ENCODE measurements at places on chromosomes 12 and 14. TPM values are rescaled to one million over a fixed set of nuclear protein-coding genes. Genes with fewer than 3 reads are reported as not detected.

DNA sequence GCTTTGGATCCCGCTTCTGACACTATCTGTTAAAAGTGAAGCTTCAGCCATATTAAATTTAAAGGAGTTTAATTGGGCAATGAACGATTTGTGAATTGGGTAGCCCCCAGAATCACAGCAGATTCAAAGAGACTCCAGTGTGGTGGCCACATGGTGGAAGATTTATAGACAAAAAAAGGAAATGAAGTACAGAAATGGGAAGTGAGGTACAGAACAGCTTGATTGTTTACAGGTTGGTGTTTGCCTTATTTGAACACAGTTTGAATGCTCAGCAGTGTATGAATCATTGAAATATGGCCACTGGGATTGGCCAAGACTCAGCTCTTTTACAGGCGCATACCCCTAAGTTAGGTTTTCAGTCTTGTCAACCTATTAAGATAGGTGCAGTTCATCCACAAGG, 21.9 kb downstream of the CCDC91 start:
- DNase-seq = no peak

- no peak for DNase-seq
Observed at GRCh38 chr12:24772813-24773212, 176.1 kb downstream of the BCAT1 start.

DNA sequence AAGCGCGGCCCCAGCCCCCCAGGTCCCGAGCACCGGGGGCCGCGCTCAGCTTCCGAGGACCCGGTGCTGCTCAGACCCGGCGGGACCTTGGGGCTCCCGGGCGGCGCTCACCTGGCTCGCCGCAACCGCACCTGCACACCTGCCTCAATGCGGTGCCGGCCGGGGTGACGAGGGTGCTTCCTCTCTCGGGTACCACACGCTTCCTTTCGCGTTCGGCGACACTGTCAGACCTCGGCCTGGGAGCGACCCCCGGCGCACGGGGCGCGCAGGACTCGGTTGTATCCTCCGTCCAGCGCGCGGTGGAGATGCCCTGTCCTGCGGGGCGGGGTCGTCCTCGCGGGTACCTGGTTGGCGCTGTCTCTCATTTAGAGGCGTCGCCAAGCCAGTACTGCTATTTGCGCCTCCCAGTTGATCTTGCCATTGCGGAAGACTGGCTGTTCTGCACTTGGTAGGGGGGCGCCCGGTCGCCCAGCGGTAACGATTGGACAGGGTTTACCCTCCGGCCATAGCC, 718 bp downstream of the PACS2 start:
- peak; percentile 35 for DNase-seq

DNA sequence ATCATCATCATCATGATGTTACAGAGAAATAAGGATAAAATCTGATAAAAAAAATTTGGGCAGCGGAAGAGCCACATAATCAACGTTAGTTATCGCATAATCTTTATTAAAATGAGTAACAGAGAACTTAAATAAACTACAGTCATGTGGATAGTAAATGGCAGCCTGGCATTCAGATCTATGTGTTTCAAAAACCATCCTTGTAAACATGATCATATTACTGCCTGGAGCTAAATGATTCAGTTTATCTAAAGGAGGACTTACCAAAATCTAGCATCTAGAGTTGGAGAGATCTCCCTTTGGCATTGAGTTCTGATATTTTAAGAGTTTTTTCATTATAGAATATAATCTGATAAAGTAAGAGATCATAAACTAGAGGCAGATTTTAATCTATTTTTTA, 200.1 kb upstream of the MGAT4C start:
- no peak for DNase-seq

DNA sequence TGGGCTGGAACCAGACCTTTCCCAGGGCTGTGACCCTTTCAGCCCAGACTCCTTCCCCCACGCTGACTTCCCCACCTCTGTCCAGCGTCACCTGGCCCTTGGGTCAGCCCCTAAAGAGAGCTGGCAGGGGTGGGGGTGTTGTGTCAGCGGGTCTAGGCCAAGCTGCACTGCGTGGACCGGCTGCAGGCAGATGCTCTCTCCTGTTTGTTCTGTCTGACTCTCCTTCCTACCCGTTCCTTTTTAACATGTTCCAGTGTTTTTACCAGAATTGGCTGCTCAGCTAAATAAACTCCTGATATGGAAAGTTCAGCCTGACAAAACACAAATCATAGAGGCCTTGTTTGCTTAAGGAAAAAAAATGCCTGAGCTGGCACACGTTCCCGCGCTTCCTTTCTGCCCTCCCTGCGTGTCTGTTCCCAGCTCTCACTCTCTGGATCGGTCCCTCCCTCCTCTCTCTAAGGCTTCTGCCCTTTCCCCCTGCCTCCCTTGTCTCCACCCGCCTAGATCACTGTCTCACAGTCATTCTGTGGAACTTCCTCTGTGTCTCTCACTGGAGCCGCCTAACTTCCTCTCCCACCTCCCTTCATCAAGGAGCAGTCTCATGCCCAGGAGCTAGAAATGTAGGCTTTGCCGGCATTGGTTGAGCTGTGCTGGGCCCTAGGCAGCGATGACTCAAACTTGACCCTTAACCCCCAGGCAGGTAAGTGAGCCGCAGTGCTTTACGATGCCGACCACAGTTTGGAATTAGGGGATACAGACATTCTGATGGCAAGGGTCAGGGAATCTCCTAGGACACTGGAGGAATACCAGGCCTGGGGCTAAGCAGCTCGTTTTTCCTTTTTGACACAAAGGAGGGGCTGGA, 15.5 kb upstream of the MLXIP start:
- DNase-seq = peak; percentile 81

DNA sequence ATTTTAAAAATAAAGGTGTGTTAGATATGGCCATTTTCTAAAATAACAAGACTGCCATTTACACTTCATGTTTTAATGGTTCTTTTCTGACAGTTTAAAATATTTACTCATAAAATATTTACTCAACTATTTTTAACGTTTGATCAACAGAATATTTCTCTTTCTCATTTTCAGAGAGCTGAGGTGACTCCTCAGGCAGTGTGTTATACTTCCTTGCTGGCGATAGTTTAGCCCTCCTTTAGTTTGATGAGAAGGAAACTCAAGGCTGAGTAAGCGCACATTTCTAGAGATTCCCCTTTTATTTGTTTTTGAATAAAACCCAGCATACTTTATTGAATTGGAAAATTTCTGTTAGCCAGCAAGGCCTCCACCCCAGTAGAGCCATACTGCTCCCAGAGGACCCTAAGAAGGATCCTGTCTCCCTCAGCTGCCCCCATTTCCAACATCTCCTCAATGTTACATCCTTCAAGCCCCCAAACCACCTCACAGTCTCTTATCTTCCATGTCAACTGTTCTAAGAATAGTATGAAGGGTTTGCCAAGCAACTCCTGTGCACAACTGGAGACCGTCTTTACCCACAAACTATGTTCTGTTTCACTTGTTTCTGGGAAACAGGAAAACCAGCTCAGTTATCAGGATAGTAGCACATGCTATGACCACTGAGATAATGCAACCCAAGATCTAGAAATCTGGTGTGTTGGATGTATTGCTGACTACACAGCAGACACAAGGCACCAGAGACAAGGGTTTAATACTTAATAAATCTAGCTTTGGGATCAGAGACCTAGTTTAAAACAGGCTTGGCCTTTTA, 129.5 kb downstream of the STXBP6 start:
- DNase-seq = no peak

- no peak for DNase-seq
Observed at GRCh38 chr12:66612090-66612775, 66.6 kb downstream of the GRIP1 start.

- peak; percentile 14 for DNase-seq
Observed at GRCh38 chr14:51304438-51304837, 64.4 kb downstream of the TMX1 start.

GRCh38 chr14:24172871-24173281, 996 bp downstream of the REC8 start:
- no peak for DNase-seq

DNA sequence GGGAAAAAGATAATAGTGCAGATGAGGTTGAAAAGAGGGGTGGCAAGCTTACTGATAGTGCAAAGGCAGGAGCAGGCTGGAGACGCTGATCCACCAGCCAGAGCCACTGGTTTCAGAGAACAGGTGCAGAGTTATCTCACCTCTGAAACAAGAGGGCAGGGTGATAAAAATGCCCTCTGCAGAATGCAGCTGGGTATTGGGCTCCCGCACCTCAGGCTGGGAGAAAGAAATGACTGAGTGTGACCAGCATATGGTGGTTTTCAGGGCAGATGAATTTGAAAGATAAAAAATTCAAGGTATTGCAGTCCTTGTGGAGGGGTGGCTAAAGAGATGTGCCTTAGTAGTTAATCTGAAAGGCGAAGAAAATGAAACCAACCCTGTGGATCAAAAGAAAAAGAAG, 2.9 kb upstream of the TMEM30B start:
- DNase-seq = no peak

GRCh38 chr14:99698642-99699041, 14.5 kb downstream of the CYP46A1 start:
- DNase-seq = no peak

GRCh38 chr14:29684926-29685325, 242.7 kb downstream of the PRKD1 start:
- DNase-seq = no peak

GRCh38 chr12:116582610-116583009, 23.4 kb downstream of the MAP1LC3B2 start:
- no peak for DNase-seq

GRCh38 chr12:98895086-98895651, 250.1 kb downstream of the APAF1 start:
- DNase-seq = no peak

- no peak for DNase-seq
Observed at GRCh38 chr12:5493018-5493417, 61.1 kb downstream of the NTF3 start.

DNA sequence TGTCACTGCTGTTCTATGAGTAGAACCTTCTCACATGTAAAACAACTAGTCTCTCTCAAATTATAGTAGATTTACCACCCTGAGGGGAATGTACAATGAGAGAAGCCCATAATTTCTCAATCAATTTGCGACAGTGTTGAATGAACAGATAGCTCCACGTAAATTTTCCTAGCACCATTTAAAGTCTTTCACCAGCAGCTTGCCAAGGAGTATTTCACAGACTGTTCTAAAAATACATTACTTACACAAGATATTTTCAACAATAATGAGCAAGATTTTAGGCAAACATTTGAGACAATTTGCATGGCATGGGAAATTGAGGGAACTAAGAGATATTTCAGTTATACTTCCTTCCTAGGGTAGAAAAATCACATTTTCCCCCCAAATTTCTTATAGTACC, 151.6 kb downstream of the KICS2 start:
- DNase-seq = no peak

GRCh38 chr12:93707836-93708235, 30.7 kb downstream of the CRADD start:
- peak; percentile 59 for DNase-seq

GRCh38 chr12:5577211-5577612, 145.3 kb downstream of the NTF3 start:
- no peak for DNase-seq

DNA sequence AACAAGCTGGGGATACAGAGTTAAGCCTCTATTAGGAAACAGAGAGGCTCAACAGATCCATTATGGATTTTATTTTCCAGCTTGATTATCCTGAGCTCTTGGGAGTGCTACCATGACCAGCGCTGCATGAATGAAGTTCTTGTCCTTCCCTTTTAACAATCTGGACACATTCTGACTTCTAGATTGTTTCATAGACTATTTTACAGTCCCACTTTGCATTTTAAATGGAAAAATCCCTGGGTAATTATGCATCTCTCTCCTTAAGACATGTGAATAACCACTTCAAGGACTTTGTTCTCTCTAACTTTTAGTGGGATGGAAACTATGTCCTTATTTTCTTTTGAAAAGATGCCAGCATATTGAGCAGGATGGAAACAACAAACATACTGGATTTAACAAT, 2.0 kb downstream of the CCDC198 start:
- no peak for DNase-seq

GRCh38 chr12:50725011-50725942, 38.6 kb upstream of the ATF1 start:
- DNase-seq = no peak

DNA sequence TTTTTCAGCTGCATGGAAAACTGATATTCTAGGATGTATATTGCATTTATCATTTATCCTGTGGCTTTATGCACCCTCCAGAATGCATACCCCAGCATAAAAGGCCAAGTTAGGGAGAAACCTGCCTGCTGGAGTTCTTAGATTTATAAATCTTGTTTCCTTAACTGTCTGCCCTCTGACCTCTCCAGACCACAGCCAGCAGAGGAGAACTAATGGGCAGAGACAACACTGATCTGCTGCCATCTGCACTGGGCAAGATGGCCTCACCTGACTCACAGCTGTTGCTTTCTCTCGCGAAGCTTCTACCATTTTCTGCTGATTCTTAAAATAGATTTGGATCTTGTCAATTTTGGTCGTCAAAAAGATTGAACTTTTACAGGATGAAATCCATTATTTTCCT, 65.8 kb downstream of the PPP2R5C start:
- no peak for DNase-seq

DNA sequence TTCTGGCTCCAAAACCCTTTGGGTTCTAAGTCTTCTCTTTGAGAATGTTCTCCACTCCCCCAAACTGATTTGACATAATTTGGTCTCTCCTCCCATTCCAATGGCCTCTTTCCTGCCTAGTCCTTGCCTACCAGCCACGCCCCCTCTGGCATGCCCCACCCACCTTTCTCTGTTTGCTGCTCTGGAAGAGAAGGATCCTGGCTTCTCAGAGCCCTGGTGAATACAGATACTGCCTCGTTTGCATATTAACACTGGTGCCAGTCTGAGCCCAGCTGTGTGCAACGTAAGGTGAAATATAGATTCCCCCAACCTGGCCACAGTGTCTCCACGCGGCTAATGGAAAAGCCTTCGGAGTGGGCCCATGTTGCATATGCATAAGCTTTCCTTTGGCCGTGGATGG, 79.7 kb downstream of the PAPOLA start:
- no peak for DNase-seq

- no peak for DNase-seq
Observed at GRCh38 chr12:117032593-117033381, 66.4 kb downstream of the TESC start.

CLEC4D gene
- not detected for polyA plus RNA-seq

TMEM132D gene
- not detected for polyA plus RNA-seq

NINJ2 gene
- 0.70 TPM for polyA plus RNA-seq

B4GALNT1 gene
- 35.1 TPM for polyA plus RNA-seq

PMEL gene
- 1.0 TPM for polyA plus RNA-seq

ST8SIA1 gene
- polyA plus RNA-seq = 0.21 TPM

TAS2R7 gene
- polyA plus RNA-seq = not detected

APOF gene
- not detected for polyA plus RNA-seq

ADAM20 gene
- polyA plus RNA-seq = 0.04 TPM

TBX3 gene
- 22.1 TPM for polyA plus RNA-seq

CYP27B1 gene
- 1.9 TPM for polyA plus RNA-seq

Data from A549 (cell line).